ENCODE measurements at places on chromosomes 6 and 20.
A peak's percentile ranks its signal among the peaks of the same experiment; 100 is the strongest.

GRCh38 chr6:4032475-4032874 is 46.5 kb downstream of the FAM217A start:
- no peak for DNase-seq

- DNase-seq, result no peak
Observed at GRCh38 chr6:15484821-15485220, 178.0 kb downstream of the DTNBP1 start.

DNA sequence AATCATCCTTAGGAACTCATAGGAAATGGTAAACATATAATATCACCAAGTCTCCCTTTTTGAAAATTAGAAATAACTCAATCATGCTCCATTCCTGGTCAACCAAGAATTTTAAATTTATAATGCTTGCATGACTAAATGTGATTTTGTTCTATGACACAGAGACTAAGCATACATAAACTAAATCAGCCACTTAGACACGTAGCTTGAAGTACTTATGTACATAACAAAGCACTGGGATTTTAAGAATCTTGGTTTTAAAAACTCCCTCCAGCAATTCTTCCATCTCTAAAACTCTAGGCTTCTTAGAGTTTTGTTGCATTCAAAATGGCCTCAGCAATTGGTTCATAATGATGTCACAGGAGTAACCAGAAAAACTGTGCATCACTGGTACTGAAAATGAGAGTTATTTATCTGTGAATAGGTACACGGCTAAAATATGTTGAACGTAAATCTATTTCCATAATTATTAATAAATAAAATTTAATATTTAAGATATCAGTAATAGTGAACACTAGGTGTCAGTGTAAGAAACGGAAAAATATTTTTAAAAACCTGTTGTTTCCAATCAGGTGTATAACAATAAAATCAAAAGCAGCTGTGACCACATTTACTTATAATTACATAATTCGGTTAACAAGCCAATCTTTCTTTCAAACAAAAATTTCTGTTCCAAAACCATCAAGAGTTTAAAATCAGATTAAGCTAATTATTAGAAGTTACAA is 241.6 kb upstream of the RUNX2 start:
- no peak for DNase-seq

- DNase-seq, result no peak
Observed at GRCh38 chr6:36252005-36252404, 17.9 kb upstream of the PNPLA1 start.

DNA sequence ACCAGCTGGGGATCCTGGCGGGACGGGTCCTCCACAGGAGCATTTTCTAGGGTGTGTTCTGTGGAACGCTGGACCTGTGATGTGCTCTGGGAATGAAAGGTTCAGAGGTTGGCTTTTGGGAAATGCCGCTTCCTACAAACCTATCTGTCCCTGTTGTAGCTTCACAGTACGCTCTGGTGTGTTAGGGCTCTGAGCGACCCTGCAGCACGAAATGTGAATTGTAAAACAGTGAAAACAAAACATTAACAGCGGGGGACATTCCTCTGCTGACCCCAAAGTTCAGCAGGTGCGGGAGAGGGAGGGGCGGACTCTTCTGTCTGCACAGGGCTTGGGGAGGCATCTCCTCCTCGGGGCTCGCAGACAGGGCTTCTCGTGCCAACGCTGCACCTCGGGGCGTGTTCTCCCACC is 155.9 kb downstream of the NRN1 start:
- no peak for DNase-seq

GRCh38 chr6:105624021-105624420 is 221.1 kb upstream of the PREP start:
- DNase-seq, result no peak

DNA sequence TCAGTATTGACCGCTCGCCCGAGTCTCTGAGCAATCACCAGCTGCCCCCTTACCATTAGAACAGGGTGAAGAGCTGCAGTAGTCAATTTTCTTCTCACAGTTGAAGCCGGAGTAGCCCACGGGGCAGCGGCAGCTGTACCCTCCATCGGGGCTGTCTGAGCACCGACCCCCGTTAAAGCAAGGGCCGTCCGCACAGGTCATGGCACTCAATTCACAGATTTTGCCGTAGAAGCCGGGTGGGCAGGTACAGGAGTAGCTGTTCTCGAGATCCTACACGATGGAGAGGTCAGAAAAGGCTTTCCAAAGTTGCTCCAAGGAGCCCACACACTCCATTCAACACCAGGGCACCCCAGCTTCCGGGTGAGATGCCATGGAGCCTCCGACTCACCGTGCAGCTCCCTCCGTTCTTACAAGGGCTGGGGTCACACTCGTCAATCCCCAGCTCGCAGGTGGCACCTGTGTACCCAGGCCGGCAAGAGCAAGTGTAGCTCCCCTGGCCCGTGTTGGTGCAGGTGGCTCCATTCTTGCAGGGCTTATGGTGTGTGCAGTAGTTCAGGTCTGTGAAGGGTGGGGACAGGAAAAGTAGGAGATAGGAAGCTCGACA is 5.9 kb downstream of the DLL1 start:
- DNase-seq, result no peak

DNA sequence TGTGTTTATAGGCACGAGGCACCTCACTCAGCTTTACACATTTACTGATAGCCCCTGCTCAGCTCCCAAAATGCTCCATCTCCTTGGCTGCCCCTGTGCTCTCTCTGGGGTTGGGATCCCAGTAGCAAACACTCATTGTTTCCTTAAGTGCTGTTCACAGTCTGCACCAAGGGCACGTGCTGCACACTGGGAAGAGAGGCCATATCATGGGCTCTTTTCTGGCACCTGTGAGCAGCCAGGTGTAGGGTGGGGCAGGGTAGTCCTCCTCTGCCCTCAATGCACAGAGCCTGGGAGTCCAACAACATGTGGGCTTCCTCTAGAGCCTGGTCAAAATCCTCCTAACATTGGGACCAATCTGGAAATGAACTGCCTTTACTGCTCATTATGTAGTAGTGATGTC is 67.9 kb downstream of the BANF2 start:
- no peak for DNase-seq

- peak; percentile 66 for DNase-seq
Observed at GRCh38 chr6:2124260-2124709, 121.1 kb downstream of the GMDS start.

DNA sequence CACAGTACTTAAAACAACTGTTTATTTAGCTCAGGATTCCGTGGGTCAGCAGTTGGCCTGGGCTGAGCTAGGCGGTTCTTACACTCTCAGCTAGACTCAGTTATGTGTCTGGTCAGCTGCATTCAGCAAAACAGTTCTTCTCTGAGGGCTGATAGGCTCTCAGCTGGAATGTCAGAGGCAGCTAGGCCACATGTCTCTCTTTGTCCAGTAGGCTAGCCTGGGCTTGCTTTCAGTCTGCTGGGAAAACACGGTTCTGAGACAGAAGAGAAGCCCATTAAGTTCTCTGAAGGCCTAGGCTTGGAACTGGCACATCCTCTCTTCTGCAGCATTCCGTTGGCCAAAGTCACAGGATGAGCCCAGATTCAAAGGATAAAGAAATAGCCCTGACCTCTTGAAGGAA is 65.6 kb downstream of the TULP4 start:
- no peak for DNase-seq

DNA sequence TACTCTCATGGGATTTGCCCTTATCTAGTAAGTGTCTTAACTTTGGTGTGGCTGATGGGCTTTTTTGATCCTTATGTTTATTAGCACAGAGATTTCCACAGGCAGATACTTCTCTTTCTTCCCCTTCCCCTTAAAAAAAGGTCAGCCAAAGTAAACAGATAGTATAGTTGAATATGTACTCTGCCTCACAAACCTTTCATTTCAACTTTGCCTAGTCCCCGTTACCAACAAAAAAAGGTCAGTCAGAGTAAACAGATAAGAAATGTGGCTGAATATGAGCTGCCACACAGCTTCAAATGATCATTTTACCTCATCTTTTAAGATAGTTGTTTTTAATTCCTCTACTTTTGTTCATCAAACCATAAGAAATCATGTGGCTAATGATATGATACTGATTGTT is 34.1 kb upstream of the SLC35D3 start:
- no peak for DNase-seq

DNA sequence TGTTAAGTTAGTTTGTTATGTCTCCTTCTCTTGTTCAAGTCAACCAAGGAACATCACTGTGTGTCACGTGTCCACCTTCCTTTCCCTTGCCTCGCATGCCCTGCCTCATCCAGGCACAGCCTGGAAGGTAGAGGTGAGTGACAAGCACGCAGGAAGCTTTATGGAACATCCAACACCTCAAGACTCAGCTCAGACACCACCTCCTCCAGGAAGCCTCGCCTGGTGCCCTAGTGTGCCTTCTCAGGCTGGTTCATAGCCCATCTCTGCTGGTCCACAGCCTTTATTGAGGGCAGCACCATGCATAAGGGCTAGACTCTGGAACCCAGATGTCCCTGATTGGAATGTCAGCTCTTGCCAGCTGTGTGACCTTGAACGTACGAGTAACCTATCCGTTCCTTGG is 224.3 kb downstream of the ANKRD60 start:
- no peak for DNase-seq

DNA sequence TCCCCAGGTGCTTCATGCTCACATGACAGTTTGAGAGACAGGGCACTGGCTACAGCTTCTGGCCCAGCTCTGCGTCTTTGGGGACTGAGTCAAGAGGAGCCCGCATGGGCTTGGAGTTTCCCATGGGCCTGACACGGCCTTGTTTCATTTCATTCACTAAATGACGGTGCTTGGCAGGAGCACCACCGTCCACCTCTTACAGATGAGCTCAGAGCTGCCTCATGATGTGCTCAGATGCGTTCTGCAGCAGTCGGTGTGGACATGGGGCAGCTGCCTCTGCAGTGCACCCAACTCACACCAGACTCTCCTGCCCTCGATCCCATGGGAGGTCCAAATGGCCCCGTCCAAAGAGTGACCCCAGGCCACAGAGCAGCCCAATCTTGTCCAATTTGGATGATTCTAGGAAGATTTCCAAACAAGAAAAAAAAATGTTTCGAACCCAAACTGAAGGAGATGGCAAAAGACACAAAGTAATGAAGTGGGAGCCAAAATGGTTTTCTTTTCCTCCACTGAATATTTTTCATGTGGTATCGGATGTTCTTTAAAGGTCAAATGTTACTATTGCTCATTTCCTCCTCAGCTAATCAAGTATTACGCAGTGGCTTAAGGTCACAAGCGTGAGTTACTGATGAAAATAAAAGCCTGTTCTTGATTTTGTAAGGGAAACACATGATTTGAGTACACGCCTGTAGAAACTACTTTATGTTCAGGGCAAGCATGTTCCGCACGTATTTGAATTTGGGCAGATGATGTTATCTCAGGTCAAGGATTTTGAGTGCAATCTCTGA is 524.2 kb downstream of the CDH26 start:
- DNase-seq, result no peak

DNA sequence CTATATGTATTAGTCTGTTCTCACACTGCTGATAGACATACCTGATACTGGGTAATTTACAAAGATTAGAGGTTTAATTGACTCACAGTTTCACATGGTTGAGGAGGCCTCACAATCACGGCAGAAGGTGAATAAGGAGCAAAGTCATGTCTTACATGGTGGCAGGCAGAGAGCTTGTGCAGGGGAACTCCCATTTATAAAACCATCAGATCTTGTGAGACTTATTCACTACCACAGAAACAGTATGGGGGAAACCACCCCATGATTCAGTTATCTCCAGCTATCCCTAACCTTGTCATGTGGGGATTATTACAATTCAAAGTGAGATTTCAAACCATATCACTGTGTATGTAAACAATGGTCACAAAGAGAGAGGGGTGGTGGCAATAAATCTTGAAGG is 6.6 kb downstream of the CST8 start:
- peak; percentile 49 for DNase-seq

DNA sequence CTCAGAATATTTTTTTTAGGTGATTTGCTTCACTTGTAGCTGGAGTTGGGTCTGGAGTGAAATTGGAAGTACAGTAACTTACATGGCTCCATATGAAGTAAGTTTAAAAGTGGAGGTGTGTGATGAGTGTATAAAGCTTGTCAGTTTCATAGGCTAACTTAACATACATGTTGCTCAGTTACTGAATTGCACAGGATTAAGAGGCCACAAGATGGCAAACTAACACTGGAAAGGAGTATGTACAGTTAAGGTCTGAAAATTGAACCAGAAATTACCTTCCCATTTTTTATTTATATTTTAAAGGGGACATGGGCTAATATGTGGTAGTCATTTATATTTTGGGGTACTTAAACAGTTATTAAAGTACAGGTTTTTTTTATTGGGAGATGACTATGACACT is 45.3 kb upstream of the SMIM8 start:
- DNase-seq, result no peak

GRCh38 chr6:31055441-31055840 is 45.2 kb downstream of the MUC22 start:
- DNase-seq, result no peak

DNA sequence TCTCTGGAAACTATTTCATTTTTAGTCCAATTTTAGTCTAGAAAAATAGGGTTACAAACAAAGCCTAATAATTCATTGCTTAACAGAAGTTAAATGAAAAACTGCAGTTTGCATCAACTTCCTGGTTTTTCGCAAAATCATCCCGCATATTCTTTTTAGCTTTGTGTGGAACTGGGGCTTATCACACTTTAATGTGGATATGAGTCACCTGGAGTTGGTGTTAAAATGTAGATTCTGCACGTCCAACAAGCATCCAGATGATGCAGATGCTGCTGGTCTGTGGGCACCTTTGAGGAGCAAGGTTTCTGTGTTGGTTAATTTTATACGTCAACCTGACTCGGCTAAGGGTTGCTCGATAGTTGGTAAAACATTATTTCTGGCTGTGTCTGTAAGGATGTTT is 126.1 kb downstream of the PLCB4 start:
- no peak for DNase-seq

DNA sequence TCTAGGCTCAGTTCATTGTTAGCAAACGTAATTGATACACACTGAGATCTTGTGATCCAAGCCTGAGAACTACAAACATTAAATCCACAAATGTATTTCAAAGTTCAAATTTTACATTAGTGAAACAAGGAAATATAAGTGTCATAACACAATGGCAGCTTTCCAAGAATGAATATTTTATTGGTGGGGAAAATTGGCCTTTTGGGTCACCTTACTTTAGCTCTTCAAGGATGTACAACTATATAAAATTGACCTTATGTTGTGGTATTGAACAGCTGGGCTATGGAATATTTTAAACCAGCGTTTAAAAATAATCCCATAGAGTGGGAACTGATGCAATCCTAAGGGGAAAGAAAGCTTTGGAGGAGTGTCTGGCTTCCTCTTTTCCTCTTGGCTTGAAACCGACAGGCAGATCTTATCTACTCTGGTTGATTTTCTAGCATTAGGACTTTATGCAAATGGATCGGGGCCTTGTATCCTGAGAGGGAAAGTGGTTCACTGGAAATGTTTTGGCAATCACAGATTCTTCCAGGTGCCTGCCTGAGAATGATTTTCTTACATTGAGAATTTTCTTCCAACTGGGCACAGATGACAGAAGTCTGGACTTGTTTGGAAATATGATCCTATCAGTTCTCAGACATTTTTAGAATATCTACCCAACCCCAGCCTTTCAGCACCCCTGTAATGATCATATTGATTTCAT is 184.8 kb upstream of the ECI2 start:
- DNase-seq, result peak; percentile 77
